Cerebellum (tissue), 4 donors: ENCODE measurements at places on chromosomes 16 and 17. TPM values are rescaled to one million over a fixed set of nuclear protein-coding genes. Genes with fewer than 3 reads are reported as not detected.

Gene CRYBA1
- not detected for total RNA-seq

Gene ADORA2B
- 8.4 TPM for total RNA-seq

Gene KCNG4
- not detected for total RNA-seq

Gene SLC4A1
- 6.8 TPM for total RNA-seq

Gene KRT39
- total RNA-seq = not detected

Gene CCL1
- not detected for total RNA-seq

Gene NPIPA5
- total RNA-seq = 1.3 TPM

Gene CHTF18
- 12.9 TPM for total RNA-seq

Gene CLEC3A
- total RNA-seq = not detected

Gene UMOD
- total RNA-seq = not detected

Gene CSH1
- total RNA-seq = 3.6 TPM

GRCh38 chr17:17107891-17108431, 65.7 kb downstream of the MPRIP start:
- no peak for DNase-seq

GRCh38 chr17:50783193-50783660, 15.9 kb upstream of the ANKRD40CL start:
- peak; percentile 87 for DNase-seq

DNA sequence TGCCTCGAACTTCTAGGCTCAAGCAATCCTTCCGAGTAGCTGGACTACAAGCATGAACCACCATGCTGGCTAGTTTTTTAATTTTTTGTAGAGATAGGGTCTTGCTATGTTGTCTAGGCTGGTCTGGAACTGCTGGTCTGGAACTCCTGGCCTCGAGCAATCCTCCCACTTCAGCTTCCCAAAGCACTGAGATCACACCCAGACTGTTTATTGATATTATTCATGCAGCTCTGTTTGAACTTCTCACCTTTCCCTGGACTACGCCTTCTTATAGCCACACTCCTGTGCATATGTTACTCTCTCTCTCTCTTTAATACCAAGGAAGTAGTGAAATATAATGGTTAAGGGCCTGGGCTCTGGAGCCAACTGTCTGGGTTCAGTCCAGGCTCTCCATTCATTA, 4.6 kb downstream of the COG7 start:
- no peak for DNase-seq

DNA sequence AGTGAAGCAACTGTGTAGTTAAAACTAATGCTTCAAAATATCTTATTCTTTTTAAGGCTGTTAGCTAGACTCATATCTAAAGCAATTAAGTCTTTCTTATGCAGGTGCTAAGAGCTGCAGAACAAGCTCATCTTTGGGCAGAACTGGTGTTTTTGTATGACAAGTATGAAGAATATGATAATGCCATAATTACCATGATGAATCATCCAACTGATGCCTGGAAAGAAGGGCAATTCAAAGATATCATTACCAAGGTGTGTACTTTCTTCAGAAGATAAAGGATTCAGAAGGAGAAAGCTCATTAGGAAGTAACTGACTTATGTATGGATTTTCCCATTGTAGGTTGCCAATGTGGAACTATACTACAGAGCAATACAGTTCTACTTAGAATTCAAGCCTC, 23.9 kb downstream of the PTRH2 start:
- DNase-seq = no peak

DNA sequence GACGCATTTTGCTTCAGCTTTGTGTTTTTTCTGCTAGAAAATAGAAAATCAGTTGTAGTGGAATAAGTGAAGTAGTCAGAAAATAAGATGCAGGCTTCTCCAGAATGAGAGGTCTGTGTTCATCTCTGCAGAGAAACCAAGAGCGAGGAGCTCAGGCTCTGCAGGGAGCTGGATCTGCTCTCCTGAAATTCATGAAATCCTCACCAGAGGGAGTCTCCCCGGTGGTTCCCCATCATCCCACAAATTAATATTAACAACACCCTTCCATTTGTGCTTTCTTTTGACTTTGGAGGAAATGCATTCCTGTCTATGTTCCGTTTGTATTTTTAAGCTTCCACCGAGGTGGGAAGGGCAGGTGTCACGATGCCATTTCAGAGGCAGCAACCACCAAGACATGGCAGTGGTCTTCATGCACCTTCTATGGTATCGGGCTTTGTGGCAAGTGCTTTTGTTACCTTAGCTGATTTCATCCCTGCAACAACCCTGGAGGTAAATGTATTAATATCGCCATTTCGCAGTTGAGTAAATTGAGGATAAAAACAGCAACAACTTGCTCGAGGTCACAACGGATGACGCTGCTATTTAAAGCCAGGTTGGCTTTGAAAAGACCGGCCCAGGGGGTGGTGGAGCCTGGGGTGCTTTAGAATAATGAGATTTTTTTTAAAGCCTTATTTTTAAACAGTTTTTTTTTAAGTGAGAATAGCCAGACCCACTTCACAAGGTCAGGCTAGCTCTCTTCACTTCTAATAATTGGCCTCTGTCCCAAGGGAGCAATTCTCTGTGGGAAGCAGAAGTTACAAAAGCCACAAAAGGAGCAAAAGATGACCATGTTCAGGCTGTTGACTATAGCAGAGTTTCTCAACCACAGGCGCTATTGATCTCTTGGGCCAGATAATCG, 367.6 kb upstream of the ERCC4 start:
- no peak for DNase-seq

GRCh38 chr17:72604518-72604917, 483.7 kb downstream of the SOX9 start:
- DNase-seq = no peak

- no peak for DNase-seq
Measured at GRCh38 chr16:31130899-31131298, 4.6 kb downstream of the PRSS8 start.

DNA sequence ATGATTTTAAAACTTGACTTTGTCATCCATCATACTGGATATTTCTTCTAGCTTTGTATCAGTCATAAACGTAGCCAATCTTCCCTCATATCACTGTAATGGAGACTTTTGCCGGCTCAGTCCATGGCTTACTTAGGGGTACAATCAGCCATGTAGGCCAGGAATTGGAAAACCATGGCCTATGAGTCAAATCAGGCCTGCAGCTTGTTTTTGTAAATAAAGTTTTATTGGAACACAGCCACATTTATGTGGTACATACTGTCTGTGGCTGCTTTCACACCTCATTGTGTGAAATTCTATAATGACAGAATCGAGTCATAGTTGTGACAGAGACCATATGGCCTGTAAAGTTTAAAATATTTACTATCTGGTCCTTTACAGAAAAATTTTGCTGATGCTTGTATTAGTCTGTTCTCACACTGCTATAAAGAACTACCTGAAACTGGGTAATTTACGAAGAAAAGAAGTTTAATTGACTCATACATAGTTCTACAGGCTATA, 64.5 kb upstream of the CDH13 start:
- no peak for DNase-seq

GRCh38 chr16:53100889-53101288, 46.1 kb downstream of the CHD9 start:
- no peak for DNase-seq

GRCh38 chr17:10739386-10739785, 9.6 kb upstream of the TMEM220 start:
- DNase-seq = no peak

DNA sequence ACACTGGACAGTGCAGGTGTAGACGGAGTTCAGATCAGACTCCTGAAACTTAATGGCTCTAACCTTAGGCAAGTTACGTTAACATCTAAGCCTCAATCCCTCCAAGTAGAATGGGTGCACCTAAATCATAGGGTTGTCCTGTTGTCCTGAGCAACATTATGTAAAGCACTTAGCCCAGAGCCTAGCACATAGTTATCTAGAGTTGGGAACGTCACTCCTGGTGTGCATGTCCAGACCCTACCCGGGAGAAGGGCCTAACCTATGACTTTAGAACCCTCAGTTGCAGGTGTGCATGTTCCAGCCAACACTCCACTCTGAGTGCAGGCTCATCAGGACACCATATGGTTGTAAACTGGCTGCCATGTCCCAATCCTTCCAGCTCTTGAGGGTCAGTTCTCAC, 26.0 kb downstream of the LIG3 start:
- no peak for DNase-seq

- no peak for DNase-seq
Measured at GRCh38 chr16:55615071-55615470, 40.7 kb upstream of the SLC6A2 start.

DNA sequence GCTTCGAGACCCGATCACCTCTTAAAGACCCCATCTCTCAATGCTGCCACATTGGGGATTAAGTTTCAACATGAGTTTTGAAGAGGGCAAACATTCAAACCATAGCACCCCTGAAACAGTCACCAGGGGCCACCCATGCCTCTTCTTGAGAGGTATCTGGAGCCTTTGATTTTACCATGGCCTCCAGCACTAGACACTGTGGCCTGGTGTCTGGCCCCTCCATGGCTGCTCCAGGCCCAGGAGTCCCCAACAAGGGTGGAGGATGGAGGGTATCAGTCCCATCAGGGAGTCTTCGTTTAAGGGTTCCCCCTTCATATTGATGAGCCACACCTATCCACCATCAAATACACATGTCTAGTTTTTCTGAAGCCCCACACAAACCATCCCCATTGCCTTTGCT, 66.5 kb upstream of the CDH5 start:
- no peak for DNase-seq
